Activated T-cell treated with anti-CD3 and anti-CD28 coated beads for 48 hours (primary cell): ENCODE measurements at places on chromosomes 11 and 22.

GRCh38 chr11:67449116-67449844, 3.2 kb downstream of the GPR152 start:
- no peak for DNase-seq

GRCh38 chr11:128867277-128867676, at the start of gene KCNJ1:
TSS of gene KCNJ1 (minus strand) at chr11:128867296. CDS start at chr11:128840243, 27,053 bp downstream.
- no peak for DNase-seq

- no peak for DNase-seq
Observed at GRCh38 chr22:36204632-36205015, 3.0 kb upstream of the APOL4 start.

DNA sequence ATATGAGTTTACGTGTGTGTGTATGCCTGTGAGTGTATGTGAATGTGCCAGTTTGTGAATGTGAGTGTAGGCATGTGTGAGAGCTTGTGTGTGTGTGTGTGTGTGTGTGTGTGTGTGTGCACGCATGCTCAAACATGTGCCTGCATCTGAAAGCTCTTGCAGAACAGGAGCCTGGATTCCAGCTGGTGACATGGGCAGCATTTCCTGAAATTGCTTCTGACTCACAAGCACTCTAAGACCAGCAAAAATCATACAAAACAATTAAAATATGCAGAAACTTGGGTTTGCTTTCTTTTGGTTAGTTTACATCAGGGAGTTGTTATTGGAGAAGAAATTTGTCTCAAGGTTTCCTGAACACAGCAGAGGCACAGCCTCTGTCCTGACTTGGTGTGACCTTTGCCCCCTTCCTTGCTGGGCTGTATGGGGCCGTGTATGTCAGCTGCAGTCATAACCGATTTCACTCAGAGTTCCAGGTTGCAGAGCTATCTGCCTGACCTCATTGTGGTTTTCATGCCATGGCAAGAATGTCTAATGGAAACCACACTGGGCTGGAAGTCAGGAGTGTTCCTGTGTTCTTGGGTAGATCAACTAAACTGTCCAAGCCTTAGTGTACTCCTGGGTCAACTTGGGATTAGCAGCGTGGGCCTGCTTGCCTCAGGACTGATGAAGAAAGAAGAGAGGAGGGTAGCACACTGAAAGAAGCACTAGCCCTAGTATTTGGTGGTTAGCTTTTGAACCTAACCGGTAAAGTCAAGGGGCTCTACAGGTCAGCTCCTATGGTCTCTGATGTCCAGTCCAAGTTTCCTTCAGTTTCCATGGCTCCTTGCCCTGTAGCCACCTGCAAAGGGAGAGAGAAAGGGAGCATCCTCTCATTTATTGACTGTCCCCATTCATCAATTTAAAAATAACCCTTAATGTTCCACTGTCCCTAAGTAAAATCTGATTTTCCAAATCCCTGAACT, 143.7 kb downstream of the SNX19 start:
- DNase-seq: no peak

- no peak for DNase-seq
Observed at GRCh38 chr11:7418061-7418460, 67.2 kb upstream of the OLFML1 start.

DNA sequence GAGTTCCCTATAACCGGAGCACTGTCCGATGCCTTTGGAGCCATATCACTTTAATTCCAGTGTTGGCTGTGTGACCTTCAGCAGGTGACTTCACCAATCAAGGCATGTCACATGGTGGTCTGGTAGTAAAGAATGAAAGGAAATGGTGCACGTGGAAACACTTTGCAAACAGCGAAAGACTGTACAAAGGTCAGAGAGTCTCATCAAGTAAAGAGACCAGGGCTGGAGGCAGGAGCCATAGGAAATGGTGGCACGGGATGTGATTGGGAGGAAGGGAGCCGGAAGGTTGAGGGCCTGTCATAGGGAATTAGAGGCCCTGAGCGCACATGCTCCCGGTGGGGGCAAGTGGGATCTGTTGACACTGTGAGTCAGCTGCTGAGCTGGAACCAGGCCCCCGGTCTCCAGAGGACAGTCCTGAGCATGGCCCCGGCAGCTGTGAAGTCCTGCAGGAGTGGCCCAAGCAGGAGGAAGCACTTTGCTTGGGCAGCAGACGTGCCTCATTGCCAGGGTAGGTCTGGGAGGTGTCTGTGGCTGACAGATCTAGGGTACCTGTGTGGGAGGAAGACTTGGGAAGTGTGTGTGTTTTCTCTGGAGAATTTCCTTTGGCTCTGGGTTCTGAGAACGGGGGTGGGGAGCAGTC, 2.0 kb downstream of the DAGLA start:
- DNase-seq: no peak

DNA sequence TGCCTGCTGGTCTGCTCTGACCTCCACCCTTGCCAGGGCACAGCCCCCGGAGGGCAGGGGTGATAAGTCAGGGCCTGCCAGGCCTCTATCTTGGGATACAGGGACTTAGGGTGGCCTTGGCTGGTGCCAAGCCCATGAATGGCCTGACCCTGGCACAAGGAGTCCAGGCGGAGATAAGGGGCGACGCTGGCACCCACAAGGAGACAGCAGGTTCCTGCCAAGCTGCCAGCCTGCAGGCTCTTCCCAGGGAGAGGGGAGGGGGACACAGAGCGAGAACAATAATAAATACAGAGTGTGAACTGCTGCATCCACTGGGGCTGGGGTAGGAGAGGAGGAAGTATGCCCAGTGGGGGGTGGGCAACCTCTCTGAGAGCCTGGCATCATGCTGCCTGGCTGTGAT, 978 bp downstream of the CSDC2 start:
- no peak for DNase-seq
